Activated CD8-positive, alpha-beta memory T cell treated with anti-CD3 and anti-CD28 coated beads, Interleukin-2, amount 50 U/mL, for 48 hours (primary cell): ENCODE measurements at places on chromosomes 6 and 20.

DNA sequence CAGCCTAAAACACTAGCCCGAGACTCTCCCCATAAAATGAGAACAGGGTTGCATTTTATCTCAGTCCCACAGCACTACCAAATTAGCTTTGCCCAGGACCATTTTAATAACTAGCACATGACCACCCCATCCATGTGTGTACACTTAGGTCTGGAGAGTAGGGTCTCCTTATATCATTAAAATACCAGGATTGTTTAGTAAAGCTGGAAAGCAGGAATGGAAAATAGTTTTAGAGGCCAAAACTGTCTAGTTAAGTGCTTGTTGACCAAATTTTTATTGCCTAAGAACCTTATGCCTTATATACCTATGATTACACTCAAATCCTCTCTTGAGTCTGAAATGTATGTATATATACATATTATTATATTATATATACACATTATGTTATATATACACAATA lies 608.4 kb downstream of the HDGFL1 start:
- DNase-seq = no peak

- no peak for DNase-seq
These were observed 3.8 kb downstream of the MEP1A start for GRCh38 chr6:46796848-46797580.

- no peak for DNase-seq
These were observed 31.8 kb downstream of the SLC13A3 start for GRCh38 chr20:46619445-46619844.

- no peak for DNase-seq
These were observed 656.9 kb downstream of the RFPL4B start for GRCh38 chr6:113004054-113004453.

- no peak for DNase-seq
These were observed 205.4 kb downstream of the TPBG start for GRCh38 chr6:82569022-82569421.

DNA sequence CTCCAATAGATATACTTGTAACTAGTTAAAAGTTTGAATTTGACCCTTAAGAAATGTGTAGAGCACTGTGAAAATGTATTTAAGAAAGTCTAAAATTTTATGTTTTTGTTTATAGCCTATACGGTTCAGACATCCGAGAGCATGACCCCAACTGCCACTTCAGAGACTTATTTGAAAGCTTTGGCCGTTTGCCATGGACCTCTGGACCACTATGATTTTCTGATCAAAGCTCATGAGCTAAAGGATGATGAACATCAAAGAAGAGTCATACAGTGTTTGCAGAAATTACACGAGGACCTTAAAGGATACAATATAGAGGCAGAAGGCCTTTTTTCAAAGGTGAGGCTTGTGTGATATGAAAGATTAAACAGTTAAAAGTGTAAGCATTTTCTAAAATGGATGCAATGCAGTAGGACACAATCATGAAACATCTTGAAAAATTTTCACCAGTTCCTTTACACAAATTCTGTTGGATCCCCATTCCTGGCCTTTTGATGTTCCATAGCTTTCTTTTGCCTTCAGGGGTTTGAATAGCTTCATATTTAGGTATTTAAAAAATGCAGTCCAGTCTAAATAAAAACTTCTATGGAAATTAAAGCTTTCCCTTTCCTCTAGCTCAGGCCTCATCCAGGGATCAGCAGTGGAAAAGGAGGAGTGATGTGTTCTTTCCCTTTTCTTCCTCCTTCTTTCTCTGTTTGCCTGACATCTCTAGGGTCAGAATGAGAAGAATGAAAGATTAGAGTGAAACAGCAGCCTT lies 29.0 kb downstream of the AFG1L start:
- no peak for DNase-seq

GRCh38 chr6:80605165-80605989 lies 498.9 kb downstream of the BCKDHB start:
- no peak for DNase-seq

DNA sequence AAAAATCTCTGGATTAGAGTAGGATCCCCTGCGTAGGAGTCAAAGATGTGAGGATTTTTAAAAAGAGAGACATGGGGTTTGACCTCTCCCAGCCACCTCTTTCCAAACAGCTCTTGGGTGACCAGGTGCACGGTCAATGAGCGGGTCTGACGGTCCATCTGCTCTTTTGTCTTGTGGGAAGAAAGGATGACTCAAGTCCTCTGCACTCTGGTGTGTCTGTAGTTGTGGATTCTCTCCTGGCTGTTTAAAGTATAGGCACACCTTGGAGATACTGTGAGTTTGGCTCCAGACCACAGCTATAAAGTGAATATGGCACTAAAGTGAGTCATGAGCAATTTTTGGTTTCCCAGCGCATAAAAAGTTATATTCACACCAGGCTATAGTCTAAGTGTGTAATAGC lies 209.8 kb downstream of the BMP7 start:
- no peak for DNase-seq

DNA sequence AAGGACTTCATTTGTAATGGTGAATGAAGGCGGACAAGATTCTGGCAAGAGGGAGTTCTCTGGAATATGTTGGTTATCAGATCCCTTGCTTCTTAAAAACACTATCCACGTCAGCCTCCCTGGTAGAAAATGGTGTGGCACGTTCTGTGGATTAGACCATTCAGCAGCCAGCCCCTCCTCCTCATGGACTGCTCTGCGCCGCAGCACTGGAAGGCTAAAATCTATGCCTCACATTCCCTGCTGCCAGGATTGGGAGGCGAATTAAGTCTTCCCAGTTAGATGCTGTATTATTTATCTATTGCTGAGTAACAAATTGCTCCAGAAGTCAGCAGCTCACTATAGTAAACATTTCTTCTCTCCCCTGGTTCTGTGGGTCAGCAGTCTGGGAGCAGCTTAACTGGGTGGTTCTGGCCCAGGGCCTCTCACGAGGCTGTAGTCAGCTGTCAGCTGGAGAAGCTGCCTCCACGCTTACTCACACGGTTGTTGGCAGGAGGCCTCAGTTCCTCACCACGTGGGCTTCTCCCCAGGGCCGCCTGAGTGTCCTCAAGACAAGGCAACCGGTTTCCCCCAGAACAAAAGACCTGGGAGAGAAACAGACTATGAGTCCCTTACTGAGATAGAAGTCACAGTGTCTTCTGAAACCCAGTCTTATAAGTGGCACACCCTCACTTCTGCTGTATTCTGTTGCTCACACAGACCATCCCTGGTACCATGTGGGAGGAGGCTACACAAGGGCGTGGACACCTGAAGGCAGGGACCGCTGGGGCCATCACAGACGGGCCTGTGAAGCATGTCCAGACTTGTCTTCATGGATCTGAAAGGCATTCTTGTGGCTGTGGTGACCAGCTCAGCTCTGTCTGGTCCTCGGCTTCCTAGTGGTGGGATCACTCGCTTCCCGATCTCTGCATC lies 101.0 kb downstream of the NRN1 start:
- DNase-seq = no peak

DNA sequence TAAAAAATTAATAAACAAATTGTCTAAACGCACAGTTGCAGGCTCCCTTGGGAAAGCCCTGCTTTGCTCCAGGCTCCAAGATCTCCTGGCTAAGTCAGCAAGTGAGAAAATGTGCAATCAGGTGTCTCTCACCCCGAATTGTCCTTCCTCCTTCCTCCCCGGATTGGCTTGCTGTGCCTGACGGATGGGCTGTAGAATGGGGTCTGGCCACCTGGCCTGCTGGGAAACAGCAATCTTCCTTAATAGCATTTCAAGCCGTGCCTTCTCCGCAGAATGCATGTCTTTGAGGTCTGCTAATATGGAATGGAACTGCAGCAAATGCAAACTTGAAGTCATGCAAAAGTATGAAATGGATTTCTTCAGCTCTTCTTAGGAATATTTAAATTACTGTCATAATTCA lies 43.7 kb upstream of the CDKAL1 start:
- DNase-seq = no peak

DNA sequence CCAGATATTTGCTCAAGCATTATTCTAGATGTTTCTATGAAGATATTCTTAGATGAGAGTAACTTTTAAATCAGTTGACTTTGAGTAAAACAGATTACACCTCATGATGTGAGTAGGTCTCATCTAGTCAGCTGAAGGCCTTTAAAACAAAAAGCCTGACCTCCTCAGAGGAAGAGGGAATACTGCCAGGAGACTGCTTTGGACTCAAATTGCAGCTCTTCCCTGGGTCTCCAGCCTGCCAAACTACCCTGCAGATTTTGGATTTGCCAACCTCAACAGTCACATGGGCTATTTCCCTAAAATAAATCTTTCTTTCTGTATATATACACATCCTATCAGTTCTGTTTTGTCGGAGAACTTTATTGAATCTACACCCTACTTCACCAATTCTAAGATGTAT lies 182.5 kb upstream of the TENT5A start:
- DNase-seq = no peak

GRCh38 chr6:157471077-157471686 lies 90.2 kb downstream of the ZDHHC14 start:
- DNase-seq = no peak

DNA sequence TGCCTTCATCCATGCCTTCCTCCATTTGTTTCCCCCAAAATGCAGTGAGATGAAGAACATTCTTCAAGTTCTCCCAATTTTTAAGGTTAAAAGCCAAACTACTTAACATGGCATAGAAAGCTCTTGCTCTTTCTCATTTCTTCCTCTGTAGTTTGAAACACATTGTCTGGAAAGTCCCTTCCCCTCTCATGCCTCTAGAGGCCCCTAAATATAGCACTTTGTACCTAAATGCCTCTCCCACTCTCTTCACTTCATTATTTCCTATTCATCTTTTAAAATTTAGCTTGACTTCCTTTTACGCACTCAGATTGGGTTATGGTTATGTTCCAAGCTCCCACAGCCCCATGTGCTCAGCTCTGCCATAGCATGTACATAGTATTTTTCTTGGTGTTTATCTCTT lies 389.3 kb downstream of the HDGFL1 start:
- DNase-seq = no peak

GRCh38 chr6:125129354-125129753 lies 24.2 kb upstream of the TPD52L1 start:
- DNase-seq = no peak

DNA sequence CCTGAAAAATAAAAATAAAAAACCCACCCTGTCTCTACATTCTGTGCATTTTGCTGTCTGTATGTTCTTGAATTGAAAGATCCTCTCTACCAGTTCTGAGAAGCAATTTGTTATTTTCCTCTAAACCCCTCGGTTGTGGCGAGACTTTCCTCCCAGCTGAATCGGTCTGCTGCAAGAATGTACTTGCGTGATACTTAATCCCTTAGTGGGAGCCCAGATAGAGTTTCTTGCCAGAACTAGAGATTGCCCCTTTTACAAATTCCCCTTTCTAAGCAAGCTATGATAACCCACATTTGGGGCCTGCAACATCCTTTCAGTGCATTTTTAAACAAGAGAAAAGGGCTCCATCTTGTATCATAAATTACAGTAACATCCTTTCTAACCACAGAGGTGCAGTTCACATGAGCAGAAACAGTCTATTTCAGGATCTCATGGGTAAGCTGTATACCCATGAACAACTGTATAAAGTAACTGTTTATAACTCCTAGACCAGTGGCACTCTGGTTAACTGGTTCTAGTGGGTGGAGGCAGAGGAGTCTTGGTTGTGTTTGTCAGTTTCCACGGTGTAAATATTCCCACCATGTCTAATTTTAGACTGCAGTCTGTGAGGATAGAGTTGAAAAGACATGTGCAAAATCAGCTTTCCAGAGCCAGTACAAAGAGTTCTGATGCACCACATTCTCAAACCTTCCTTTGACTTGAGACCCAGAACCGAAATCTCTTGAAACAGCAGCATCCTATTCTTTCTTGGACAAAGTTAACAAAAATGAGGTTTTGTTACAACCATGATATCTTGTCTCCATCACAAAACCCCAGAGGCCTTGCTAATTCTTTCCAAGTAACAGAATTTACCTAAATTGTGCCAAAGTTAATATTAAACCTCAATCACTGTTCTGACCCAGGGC lies 113.1 kb upstream of the ZNF217 start:
- no peak for DNase-seq

DNA sequence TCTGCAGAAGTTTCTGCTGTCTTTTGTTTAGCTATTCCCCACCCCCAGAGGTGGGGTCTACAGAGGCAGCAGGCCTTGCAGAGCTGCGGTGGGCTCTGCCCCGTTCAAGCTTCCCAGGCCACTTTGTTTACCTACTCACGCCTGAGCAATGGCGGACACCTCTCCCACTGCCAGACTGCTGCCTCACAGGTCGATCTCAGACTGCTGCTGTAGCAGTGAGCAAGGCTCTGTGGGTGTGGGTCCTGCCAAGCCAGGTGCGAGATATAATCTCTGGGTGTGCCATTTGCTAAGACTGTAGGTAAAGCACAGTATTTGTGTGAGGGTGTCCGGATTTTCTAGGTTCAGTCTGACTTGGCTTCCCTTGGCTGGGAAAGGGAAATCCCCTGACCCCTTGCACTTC lies 23.6 kb upstream of the ZNF337 start:
- no peak for DNase-seq

DNA sequence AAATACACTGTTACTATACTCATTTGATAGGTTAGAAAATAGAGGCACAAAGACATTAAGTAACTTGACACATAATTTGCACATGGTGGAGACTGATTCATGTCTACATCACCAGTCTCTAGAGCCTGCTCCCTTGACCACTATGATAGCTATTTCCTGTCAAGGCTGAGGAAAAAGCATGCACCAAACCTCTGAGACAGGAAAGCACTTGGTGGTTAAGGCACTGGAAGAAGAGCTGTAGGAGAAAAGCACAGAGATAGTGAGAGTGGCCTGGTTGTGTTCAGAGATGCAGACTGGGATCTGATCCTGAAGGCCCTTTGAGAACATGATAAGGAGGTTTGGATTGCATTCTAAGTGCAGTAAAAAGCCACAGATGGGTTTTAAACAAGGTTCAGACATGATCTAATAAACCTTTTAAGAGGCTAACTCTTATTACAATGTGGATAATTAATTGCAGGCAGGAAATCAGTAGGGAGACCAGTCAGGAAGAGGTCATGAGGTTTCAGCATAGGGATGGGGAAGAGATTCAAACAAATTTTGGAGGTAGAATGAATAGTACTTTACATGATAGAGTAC lies 168.9 kb downstream of the PHF3 start:
- no peak for DNase-seq

DNA sequence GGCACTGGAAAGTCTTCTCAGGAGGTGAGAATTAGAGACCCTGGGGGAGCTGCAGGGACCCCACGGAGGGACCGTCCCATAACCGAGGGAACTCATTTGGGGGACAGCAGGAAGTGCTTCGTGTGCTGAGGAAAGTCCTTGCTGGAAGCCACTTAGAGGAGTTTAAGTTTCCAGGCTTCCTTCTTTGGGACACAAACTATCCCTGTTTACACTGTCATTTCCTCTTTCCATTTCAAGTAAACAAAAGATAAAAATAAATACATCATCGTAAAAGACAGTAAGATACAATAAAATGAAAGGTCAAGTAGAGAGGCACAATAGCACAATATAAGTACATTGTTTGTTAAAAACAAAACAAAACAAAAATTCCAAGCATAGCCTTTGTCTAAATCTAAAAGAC lies 101.2 kb downstream of the TTLL2 start:
- no peak for DNase-seq

DNA sequence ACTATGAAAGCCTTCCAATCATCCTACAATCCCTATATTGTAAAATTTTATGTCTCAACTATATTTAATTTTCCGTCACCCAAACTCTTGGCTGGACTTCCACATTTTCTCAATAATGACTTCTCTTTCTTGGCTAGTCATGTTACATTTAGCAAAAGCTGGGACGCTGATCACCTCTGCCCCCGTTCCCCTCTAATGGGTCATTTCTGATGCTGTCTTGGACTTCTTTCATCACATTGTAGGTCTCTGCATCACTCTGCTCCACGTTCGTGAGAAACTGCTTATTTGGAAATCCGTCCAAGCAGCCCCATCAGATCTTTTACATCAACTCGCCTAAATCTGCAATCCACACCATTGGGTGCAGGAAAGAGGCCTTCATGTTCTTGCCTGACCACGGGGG lies 203.8 kb downstream of the MYLK4 start:
- DNase-seq = no peak
